ENCODE measurements at places on chromosomes 2 and 18.

DNA sequence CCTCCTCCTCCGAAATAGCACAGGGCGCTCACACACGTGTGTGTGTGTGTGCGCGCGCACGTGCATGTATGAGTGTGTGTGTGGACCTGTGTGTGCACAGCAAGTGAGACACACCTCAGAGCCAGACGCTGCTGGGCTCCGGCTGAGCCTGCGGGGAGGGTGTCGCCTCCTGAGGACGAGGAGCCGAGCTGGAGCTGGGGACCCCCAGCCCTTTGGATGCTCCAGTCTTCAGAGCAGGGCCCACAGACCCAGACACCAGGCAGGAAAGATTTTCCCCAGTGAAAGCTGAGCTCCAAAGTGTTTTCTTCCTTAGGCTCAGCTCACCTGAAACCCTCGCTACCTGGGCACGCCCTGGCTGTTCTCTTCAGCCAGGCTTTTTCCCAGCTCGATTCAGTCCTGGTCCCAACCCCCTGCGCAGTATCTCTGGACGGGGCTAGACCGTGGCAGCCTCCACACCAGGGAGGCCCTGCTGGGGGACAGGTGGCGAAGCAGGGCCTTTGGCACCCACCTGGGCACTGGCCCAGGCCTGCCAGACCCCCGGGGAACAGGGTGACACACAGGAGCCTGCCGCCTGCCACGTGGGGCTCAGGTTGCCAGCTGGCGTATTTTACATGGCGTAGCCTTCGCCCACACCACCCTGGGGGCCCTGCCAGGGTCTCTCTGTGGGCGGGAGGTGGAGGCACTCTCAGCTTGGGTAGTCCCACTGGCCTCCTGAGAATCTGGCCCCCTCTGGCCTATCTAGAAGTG is 36.2 kb downstream of the PDIA6 start:
- DNase-seq: no peak

DNA sequence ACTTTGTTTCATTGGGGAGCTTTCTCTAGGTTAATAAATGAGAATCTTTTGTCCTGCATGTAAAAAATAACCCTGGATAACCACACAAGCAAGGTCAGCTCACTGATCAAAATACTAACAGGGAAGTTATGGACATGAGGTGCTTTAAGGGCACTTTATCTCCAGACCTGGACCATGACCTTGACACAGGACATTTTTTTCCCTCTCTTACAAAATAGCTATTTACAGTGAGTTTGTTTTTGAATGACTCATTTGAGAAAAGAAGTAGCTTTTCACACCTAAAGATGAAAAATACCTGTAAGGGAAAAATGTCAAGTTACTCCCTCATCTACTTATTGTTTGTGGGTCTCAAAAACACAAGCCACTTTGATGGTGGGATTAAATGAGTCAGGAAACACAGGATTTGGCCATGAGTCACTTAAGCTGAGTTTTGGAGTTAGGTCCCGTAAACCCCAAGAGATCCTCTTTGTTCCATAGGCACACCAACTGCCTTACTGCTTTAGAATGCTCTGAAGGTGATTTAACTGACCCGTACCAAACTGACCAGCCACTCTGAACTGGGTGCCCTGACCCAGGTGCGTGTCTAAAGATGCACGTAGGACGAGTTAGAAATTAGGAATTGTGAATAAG is 479.3 kb upstream of the NXPH2 start:
- DNase-seq: no peak

GRCh38 chr2:166240387-166241313 is 112.8 kb upstream of the SCN1A start:
- no peak for DNase-seq

GRCh38 chr2:88195246-88195645 is 25.1 kb downstream of the THNSL2 start:
- no peak for DNase-seq

DNA sequence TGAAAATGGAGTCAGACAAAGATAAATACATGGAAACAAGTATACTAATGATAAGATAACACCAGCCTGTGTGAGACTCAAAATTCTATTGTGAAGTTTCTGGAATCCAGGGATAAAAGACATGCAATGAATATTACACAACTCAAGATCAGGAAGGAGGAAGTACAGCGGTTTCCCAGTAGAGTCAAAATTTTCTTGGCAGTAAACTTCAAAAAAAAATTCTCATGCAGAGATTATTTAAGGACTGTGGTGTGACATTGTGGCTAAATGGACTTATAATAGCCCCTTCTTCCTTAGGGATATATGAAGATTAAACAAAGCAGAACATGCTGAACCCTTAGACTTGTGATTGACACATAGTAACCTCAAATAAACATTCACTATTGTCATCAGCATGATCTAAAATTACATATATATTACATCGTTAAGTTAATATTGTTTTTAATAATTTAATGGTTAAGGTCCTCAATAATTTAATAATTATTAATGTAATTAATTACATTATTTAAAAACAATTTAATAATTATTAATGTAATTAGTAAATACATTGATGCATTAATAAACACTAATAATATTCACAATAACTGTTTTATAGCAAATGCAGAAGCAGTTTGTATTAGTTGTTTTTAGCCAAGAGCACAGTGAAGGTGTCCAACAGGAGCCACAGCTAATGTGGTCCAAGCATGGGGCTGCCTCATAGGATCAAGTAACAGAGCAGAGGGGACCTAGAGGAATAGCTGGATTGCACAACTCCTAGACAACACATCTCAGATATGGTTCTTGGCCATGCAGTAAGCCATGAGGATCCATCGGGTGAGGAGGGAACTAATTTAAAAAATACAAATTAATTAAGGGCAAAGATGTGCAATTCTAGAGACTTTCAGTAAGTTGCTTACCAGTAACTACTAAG is 77.3 kb downstream of the POLE4 start:
- DNase-seq: peak; percentile 42

DNA sequence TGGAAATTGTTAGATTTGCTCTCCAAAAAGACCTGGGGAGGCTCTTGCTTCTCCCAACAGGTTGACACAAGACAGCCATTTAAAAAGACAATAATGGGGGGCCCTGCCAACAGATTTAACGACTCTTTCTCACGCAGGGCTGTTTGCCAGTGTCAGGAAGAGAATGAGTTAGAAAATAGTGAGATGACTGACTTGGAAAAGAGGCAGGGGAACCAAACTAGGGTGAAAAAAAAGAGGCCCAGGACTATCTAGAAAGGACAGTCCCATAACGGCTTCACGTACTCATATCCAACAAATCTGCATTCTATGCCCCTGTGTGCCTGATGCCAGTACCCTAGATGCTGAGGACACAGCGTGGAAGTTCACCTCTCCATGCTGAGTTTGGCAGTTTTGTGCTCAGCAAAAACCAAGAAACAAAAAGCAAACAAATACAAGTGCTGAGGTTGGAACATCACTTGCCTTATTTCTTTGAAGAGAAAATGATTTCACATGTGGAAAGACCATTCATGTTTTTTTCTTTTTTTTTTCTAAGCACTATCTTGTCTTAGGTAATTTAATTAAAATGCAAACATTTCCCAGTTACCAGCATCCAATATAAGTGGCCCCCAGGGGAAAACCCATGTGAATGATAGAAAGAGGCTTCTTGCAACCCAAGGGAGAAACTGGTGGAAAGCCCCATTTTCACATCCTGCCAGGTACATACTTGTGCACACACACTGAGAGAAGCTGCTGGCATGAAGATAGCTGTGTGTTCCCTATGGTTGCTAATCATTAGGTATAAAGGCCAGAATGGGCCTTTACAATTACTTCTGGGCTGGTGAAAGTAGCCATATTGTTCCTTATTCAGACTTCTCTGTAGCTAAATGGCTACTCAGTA is 10.6 kb upstream of the WIPF1 start:
- no peak for DNase-seq

DNA sequence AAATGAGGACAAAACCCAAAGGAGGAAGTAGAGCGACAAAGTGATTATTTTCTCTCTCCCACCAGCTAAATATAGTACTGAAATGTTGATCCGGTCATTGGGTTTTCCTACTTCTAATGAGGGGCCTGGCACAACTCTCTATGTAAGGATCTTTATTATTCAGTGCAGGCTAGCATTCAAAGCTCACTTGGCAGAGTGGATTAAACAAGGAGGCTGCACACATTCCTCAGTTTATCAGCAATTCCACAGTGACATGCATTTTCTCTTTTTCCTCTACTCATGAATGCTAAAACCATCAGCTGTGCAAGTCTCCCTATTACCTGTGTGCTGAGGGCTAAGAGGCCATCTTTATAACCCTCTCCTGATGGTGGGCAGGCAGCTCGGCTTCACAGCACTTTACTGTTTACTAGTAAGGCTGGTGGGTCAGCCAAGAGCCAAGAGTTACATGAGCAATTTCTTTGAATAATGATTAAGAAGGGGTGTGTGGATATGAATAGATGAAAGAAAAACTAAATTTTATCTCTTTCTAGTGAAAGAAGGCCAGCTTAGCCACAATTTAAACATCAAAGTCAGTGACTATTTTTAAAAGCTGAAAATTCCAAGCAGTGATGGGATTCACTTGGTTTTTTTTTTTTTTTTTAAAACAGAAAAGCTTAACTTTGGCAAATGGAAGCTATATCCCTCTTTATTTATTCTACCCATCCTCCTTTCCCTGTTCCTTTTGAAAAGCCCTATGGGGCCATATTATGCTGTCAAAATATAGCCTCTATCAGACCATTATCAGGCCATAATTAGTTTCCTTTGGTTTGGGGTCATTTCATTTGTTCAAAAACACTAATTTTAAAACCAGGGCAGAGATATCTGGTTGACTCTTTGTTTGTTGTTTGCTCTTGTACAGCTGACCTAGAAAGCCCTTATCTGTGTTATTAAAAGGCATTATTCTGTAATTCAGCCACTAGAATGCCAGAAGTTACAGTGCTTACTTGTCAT is 111.0 kb downstream of the RBM43 start:
- DNase-seq: no peak

DNA sequence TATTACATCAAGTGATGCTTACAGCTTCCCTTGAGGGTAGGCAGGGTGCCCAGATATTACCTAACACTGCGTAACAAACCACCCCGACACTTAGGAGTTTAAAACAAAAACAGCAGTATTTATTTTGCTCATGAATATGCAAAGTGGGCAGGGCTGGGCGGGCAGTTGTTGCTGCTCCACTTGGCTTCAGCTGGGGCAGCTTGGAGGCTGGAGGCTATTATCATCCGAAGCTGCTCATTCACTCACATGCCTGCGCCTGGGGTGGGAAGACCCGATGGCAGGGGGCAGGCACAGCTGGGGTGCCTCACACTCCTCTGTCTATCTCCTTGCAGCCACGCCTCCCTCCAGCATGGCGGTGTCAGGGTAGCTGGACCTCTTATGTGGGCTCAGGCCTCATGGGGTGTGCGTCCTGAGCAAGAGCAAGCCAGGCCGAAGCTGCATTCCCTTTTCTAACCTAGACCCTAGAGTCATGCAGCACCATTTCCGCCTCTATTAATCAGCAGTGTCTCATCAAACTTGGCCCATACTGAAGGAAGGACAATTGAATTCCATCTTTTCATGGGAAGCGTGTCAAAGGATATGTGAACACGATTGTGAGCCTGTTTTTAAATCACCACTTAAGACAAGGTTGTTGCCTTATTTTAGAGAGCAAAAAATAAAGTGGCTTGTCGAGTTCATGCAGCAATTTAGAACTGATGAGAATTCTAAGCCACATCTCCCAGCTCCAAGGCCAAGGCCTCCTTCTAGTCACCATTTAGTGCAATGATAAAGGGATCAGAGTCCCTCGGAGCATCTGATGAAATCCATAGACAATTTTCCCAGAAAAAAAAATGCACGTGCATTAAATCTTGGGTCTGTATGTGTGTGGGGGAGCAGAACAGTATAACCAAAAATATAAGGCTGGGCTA is 54.9 kb downstream of the SDC1 start:
- DNase-seq: no peak

DNA sequence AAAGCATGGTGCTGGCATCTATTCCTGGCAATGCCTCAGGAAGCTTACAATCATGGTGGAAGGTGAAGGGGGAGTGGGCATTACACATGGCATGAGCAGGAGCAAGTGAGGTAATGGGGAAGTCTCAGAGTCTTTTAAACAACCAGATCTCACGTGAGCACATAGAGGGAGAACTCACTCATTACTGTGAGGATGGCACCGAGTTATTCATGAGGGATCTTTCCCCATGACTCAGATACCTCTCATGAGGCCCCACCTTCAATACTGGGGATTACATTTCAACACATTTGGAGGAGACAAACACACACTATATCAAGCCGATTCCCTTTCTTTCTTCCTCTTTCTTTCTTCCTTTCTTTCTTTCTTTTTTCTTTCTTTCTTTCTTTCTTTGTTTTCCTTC is 47.9 kb upstream of the FANCL start:
- DNase-seq: no peak

DNA sequence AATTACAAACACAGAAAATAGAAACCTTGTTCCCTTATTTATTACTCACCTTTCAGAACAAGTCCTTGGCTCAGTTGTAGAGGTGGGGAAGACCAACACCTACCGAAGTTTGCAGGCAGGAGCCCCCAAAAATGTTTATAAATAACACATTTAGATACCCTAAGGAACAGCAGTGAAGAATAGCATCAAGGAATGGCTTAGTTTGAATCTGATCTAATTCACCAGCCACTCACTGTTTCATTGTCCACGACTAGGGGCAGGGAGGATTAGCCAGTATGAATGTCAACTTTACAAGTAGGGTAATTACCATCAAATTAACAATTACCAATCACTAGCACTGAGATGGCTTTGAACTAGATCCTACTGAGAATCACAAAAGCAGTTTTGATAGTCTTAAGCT is 65.4 kb downstream of the PRPF40A start:
- DNase-seq: no peak

DNA sequence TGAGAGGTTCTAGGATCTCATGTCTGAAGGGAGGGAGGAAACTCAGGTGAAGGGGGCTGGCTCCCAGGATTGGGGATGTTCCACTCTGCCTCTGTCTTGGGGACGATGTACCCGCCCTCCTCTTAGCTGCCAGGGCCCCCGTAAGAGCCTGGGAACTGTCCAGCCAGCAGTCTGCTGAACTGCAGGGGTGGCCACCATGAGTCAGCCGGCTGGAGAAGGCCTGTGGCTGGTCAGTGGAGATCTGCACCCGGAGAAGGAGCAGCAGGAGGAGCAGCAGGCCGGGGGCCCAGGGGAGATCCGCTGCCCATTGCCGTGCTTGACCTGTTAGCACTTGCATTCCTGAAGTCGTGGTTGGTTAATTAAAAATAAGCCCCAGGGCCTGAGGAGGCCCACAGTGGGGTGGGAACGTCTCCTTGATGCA is 180.3 kb downstream of the TFCP2L1 start:
- DNase-seq: no peak

- DNase-seq: no peak
These were observed 7.3 kb downstream of the IL37 start for GRCh38 chr2:112918256-112918655.
